ENCODE measurements at places on chromosomes 6 and 20. TPM values are rescaled to one million over a fixed set of nuclear protein-coding genes. Genes with fewer than 3 reads are reported as not detected.

B3GALT4 gene
- 0.72 TPM for total RNA-seq

SLC29A1 gene
- total RNA-seq = 4.1 TPM

RMND1 gene
- total RNA-seq = 32.8 TPM

C6orf15 gene
- not detected for total RNA-seq

SLC22A7 gene
- total RNA-seq = not detected

CD2AP gene
- total RNA-seq = 18.3 TPM

MAP7 gene
- 0.36 TPM for total RNA-seq

DEFB110 gene
- total RNA-seq = not detected

PIGT gene
- 31.2 TPM for total RNA-seq

DPPA5 gene
- total RNA-seq = not detected

GSTA4 gene
- total RNA-seq = 35.8 TPM

VNN1 gene
- total RNA-seq = not detected

PROKR2 gene
- not detected for total RNA-seq

HDGFL1 gene
- total RNA-seq = not detected

CRYBG1 gene
- 1.1 TPM for total RNA-seq

PRND gene
- total RNA-seq = not detected

SRSF12 gene
- 0.36 TPM for total RNA-seq

GATA5 gene
- total RNA-seq = not detected

DNAH8 gene
- total RNA-seq = under 0.01 TPM

OXT gene
- not detected for total RNA-seq

TMEM170B gene
- total RNA-seq = 0.28 TPM

IP6K3 gene
- total RNA-seq = 0.18 TPM

SPATS1 gene
- not detected for total RNA-seq

CPXM1 gene
- 0.83 TPM for total RNA-seq

FRK gene
- under 0.01 TPM for total RNA-seq

MPIG6B gene
- total RNA-seq = not detected

GPX5 gene
- not detected for total RNA-seq

MYCT1 gene
- 1.1 TPM for total RNA-seq

TGIF2 gene
- total RNA-seq = 9.7 TPM

BANF2 gene
- total RNA-seq = not detected

PNLDC1 gene
- total RNA-seq = not detected

ENPP3 gene
- total RNA-seq = not detected

C20orf141 gene
- not detected for total RNA-seq

C20orf144 gene
- under 0.01 TPM for total RNA-seq

VGLL2 gene
- total RNA-seq = not detected

HSPA1L gene
- total RNA-seq = 1.3 TPM

ALDH8A1 gene
- total RNA-seq = under 0.01 TPM

LY6G6C gene
- not detected for total RNA-seq

TBXT gene
- total RNA-seq = not detected

DDX43 gene
- not detected for total RNA-seq

CEBPB gene
- 6.9 TPM for total RNA-seq

HLA-A gene
- total RNA-seq = 76.4 TPM

PBOV1 gene
- not detected for total RNA-seq

COL11A2 gene
- under 0.01 TPM for total RNA-seq

GPR63 gene
- total RNA-seq = 0.36 TPM

DDR1 gene
- total RNA-seq = 5.6 TPM

HCK gene
- total RNA-seq = not detected

Data from IMR-90 (cell line).